ENCODE measurements at places on chromosomes 1 and 21.

DNA sequence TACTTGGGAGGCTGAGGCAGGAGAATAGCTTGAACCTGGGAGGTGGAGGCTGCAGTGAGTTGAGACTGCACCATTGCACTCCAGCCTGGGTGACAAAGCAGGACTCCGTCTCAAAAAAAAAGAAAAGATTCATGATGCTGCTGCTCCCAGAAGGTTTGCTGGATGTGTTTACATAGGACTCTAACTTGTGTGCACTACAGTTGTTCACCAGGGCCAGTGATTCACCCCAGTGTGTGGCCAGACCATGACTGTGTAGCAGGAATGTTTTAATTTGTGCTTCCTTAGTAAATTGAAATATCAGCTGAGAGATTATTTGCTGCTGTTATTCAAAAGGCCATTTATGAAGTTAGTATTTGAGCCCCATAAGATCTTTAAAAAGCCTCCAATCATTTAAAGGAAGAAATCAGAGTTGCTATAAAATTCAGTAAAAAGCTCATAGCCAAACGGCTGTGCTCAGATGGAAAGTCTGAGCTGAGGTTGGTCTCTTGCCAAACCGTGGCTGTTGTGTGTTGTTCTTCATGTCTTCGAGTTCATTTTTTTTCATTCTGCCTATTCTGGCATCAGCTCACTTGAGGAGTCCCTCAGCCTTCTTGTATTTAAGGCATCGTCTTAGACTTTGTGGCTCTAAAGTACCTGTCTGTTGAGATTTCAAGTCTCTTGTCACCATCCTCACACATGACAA is 18.1 kb upstream of the PGD start:
- DNase-seq = no peak

DNA sequence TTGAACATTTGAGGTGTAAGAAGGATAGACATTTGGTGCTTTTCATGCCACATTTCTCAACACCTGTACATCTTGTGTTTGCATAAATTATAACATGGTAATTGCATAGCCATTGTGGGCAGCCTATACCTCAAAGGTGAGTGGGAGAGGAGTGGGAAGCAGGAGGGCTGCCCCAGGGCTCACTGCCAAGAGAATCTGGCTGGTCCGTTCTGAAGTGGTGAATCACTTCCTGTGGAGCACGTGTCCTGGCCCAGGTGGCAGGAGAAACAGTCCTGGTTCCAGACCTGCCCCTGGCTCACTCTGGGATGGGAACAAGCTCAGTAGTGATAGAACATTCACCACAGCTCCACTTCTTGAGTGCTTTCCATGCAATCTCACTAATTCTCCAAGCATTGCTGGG is 11.6 kb upstream of the OLFML2B start:
- DNase-seq = peak; percentile 7

- peak; percentile 71 for DNase-seq
Measured at GRCh38 chr1:151024540-151025146, 11.7 kb upstream of the BNIPL start.

DNA sequence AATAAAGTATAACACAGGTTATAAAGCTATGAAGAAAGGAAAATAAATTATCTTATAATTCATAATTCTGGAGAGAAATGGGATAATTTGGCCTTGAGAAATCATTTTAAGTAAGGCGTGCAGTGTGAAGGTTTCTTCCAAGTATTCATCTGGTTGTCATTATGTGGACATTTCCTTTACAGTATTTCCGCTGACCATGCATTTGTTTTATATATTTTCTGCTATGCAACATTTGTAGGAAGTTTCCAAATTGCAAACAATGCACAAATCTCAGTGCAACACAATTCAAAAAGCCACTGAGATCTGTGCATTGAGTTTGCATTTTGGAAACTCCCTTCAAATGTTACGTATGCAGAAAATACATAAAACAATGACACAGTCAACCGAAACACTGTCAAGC is 17.8 kb downstream of the ZNF670 start:
- DNase-seq = no peak

DNA sequence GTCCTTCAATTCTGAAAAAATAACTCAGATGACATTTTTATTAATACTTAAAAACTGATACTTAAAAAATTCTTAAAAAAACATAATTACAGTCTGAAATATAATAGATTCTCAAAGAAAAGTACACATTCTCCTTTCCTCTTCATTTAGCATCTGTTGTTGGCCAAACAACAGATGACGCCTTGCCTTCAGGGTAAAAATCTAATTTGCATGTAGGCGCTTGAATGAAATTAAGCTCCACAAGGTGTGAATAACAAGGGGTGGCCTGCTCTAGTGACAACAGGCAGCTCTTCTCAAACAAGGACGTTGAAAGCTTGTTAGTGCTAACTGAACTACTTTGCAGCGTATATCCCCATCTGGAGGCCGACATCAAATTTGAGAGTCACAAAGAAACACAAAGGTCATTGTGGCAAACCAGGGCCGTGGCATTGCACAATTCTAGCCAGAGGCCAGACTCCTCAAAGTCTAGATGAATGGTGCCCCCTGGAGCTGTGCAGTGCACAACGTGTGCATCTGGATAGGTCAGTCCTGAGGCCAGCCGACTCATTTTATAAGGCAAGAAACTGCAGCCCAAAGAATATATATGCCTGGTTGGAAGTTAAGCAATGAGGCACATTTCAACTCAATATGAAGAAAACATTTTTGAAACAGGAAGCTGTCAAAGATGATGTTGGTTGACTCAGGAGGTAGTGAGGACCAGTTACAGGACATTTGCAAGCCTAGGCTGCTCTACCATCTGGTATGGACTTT is 459.2 kb upstream of the RUNX1 start:
- DNase-seq = no peak

- no peak for DNase-seq
Measured at GRCh38 chr1:64901663-64902062, 64.7 kb downstream of the JAK1 start.

DNA sequence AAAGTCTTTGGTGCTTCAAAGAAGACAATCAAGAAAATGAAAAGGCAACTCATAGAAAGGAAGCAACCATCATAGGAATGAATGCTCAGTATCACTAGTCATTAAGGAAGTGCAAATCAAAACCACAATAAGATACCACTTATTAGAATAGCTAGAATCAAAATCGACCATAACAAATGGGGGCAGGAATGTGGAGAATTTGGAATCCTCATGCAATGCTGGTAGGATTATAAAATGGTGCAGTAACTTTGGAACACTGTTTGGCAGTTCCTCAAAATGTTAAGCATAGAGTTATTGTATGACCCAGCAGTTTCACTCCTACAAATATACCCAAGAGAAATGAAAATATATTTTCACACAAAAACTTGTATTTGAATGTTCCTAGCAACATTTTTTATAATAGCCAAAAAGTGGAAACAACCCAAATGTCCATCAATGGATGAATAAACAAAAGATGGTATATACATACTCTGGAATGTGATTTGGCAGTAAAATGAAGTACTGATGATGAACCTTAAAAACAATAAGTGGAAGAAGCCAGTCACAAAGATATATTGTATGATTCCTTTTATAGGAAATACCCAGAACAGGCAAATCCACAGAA is 105.6 kb downstream of the MIS18A start:
- DNase-seq = no peak

DNA sequence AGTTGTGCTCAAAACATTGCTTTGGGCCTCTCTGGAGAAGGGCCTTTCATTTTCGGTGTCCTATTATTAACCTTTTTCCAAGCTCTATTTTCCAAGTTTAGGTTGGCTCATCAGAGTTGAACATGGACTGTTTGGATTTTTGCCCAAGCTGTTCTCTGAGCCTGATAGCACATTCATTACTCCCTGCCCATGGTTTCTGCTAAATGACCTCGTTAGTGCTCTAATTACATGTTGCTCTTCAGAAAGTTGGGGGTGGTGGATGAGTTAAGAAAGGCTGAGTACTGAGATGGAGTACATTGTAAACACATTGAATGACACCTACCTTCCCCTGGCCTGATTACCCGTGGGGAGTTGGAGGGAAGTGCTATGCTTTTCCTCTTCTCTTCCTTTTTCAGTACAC is 38.9 kb downstream of the LMO4 start:
- no peak for DNase-seq

- no peak for DNase-seq
Measured at GRCh38 chr1:201533836-201534235, 5.1 kb upstream of the NAV1 start.

- DNase-seq = no peak
Measured at GRCh38 chr1:4980211-4980610, 325.8 kb downstream of the AJAP1 start.

DNA sequence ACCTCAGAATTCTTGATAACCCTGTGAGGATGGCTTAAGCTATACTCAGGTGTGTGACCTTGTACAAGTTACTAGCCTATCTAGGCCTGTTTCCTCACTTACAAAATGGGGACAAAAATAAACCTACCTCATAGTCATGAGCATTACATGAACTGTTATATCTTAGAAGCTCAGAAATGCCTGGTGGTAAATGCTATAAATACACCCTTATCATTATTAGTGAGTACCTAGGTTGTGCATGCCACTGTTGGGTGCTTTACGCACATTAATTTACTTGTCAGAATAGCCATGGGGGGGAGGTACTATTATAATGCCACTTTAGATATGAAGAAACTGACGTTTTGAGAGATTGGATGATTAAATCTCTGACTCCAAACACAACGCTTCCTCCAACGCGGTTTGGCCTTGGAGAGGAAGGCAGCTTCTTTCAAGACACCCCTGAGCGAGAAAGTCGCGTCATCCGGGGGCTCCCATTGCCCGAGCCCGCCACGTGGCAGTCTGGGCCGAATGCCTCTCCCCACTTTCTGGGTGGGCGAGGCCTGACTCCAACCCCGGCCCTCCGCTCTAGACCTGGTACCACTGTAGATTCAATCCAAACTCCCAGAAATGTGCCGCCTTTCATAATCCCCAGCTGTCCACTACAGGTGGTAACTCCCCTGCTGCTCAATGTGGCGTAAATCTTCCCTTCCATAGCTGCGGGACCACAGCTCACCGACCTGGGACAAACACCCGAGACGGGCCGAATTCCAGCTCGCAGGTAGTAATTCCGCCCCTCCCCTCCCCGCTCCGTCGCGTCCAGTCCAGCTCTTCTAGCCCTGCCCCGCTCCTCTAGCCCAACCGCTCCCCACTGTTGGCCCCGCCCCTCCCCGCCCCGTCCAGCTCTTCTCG is 771 bp upstream of the RAD54L start:
- peak; percentile 65 for DNase-seq

GRCh38 chr21:18832950-18833349 is 429.4 kb upstream of the TMPRSS15 start:
- no peak for DNase-seq

DNA sequence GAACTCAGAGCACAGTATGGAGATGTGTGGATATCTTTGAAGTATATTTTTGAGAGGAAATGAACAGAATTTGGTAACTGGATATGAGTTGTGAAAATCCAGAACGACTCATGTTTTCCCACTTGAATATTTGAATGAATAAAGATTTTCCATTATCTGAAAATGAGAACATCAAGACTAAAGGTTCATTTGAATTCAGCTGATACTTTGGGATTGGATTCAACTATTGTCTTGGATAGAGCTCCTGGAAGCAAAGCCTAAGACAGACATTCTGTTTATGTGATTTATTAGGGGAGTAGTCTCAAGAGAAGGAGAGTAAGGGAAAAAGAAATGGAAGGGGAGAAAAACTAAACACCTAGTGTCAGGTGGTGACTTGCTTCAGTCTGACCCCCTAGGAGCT is 256.0 kb upstream of the LYPLAL1 start:
- no peak for DNase-seq

All from activated T-cell treated with anti-CD3 and anti-CD28 coated beads for 48 hours (primary cell).